ENCODE measurements at places on chromosomes 1 and 21.

DNA sequence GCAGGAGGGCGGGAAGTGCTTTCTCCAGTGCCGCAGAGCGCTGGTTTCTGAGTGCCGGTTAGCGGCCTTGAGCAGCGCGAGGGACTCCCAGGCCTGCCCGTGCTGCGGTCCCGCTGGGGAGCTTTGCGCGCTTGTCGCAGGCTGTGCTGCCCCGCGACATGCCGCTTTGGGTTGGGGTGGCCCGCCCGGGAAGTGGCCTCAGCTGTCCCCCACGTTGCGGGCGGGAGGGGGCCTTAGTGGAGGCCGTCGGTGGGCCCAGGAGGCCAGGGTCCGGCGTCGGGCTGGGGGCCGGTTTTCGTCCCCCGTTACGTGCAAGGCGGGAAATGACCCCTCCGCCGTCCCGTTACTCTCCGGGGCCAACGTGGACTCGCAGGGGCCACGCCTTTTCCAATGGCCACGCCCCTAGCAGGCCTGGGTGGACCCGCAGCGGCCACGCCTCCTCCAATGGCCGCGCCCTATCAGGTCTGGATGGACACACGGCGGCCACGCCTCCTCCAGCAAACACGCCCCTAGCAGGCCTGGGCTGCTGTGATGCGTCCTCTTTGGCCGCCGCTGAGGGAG, 977 bp upstream of the C1orf174 start:
- peak; percentile 92 for DNase-seq

- peak; percentile 43 for DNase-seq
These were observed 6.0 kb upstream of the SF3A3 start for GRCh38 chr1:37995751-37996345.

- no peak for DNase-seq
These were observed 350.5 kb downstream of the MATN1 start for GRCh38 chr1:30372792-30373433.

DNA sequence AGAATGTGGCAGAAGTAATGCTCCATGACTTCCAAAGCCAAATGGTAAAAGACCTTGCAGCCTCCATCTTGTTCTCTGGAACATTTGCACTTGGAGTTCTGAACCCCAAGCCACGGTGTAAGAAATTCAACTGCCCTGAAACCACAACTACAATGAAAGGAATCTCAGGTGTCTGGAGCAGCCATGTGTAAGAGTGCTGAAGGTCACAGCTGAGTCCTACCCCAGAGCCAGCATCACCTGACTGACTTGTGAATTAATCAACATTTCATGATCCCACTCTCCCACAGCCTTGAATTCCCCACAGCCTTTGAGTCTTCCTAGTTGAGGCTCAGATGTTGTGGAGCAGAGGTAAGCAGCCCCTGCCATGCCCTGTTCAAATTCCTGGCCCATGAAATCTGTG, 192.8 kb upstream of the CAMK1G start:
- DNase-seq = no peak

DNA sequence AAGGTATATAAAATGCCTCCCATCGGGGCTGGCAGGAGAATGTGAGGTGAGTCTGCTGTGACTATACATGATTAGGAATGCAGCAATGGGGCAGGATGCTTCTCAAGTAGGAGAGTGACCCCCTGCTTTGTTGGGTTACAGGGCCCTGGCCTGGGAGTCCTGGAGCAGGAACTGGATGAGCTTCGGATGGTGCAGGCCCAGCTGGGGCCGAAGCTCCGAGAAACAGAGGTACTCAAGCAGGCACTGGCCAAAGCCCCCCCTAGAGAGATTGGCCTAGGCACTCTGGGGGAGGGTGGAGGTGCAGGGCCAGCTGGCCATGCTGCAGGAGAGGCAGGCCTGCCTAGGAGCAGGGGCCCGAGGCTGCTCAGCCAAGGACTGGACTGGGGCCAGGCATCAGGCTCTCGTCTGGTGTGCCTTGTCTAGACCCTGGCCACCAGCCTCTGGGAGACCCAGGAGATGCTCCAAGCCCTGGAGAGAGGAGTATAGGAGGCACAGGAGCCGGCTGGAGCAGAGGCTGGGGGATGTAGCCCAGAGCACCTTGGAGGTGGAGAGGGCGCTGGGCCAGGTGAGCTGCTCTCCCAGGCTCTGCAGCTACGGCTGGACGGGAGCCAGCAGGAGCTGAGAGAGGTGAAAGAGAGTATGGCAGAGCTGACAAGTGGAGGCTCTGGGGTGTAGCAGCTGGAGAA, 32.8 kb upstream of the PKP1 start:
- no peak for DNase-seq

GRCh38 chr1:155537193-155537592, 25.4 kb downstream of the ASH1L start:
- DNase-seq = no peak

DNA sequence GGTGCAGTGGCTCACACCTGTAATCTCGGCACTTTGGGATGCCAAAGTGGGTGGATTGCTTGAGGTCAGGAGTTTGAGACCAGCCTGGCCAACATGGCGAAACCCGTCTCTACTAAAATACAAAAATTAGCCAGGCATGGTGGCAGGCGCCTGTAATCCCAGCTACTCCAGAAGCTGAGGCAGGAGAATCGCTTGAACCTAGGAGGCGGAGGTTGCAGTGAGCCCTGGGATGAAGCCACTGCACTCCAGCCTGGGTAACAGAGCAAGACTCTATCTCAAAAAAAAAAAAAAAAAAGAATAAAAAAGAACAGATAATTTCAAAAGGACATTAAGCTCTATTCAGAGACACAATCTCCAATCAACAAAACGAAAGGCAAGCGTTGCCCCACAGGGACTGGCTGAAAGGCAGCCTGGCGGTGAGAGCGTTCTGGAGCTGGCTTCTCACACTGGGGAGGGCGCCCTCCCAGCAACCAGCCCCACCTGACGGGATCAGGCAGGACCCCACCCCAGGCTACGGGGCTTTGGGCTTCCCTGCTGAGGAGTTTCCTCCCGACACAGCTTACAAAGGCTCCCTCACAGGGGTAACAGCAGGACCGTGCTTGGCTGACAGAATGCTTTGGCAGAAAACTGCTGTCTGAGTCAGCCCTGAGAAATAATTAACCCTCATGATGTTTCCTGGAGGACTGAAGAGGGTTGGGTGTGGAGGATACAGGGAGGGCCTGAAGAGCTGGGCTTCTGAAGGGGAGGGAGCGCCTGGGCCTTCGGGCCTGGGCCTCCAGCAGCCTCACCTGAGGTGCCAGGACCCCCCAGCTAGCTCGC, 31.1 kb upstream of the SRP9 start:
- DNase-seq = peak; percentile 96

DNA sequence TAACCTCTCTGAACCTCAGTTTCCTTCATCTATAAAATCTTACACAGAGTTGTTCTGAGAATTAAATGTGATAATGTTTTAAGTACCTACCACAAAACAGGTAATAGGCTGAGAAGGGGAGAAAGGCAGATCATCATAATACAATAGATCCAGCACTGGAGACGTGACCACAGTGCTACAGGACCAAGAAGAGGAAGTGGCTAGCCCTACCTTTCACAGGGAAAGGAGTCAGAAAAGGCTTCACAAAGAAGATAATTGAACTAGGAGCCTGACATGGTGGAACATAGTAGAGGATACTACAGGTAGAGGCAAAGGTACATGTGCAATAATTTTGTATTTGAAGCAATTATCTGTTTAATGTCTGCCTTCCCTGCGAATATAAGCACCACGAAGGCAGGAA, 45.1 kb downstream of the ERI3 start:
- no peak for DNase-seq

DNA sequence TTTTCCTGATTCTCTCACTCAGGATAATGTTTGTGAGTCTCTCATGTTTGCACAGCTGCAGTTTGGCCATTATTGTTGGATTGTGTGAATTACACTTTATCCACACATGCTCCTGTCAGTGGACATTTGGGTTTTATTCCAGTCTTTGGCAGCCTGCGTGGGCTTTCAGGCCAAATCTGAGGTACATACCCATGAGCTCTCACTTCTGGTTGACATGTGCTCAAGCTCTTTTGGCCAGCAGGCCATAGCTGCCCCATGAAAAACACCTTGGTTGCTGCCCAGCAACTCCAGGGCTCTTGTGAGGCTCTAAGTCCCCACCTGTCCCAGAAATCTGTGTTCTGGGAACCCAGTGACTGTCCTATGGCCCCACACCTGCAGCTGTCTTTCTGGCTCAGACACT, 124.5 kb upstream of the GALNT2 start:
- peak; percentile 54 for DNase-seq

DNA sequence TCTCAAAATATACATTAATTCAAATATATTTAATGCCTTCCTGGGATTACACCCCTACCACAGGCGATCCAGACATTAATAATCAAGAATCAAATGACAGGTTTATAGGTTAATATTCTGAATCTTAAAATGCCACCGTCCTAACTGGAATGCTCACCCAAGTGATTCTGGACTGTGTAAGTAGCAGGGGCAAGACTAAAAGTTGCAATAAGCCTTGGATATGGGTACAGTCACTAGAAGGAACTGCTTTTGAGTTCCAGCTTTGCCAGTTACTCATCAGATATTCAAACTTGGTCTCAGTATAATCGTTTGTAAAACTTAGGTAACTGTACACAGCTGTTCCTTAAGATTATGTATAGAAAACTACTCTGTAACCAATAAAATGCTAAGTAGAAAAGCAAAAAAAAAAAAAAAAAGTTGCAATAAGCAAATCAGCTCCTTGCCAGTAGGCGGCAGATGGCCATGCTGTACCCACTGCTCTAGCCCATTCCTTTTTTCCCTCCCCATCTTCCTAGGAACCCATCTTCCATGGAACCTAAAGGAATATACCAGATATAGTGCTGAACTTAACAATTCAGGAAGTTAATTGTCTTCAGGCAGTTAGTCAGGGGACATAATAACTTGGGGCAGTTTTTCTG, 10.5 kb downstream of the RO60 start:
- peak; percentile 53 for DNase-seq

DNA sequence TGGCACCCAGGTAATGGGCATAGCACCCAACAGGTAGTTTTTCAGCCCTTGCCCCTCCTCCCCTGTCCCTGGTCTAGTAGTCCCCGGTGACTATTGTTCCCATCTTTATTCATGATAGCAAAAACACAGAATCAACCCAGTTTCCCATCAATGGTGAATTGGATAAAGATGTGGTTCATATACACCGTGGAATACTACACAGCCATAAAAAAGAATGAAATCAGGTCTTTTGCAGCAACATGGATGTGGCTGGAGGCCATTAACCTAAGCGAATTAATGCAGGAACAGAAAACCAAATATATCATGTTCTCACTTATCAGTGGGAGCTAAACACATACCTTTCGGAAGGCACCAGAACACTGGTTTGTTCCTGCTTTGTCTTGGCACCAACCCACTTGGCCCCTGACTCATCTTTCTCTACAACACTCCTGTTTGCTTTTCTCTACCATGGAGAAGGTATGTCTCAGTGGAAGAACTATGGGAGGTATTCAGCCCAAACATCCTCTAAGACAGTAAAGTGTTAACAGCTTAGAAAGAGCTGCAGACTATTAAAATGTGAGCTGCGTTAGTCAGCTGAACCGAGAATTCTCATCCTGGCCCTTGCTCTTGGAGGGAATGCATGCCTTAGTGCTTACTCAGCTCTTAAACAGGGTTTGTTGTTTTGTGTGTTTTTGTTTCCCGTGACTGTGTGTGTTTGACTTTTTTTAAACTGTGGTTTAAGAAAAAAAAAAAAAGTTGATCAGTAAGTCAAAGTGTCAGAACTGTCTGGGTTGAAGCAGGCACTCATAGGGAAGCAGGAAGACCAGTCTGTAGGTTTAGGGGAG, 203.0 kb downstream of the TOMM20 start:
- DNase-seq = no peak

- no peak for DNase-seq
These were observed 14.4 kb downstream of the FRRS1 start for GRCh38 chr1:99751877-99752504.
